ENCODE measurements at places on chromosomes 11 and 22. TPM values are rescaled to one million over a fixed set of nuclear protein-coding genes. Genes with fewer than 3 reads are reported as not detected.

Gene ADAMTS8
- total RNA-seq = 0.07 TPM

Gene ARRB1
- 5.9 TPM for total RNA-seq

Gene OR2D2
- 0.13 TPM for total RNA-seq

Gene GPR83
- total RNA-seq = not detected

Gene CASP1
- 18.1 TPM for total RNA-seq

Gene PLEKHB1
- total RNA-seq = 2.5 TPM

Gene SAA2
- total RNA-seq = 40.6 TPM

Gene MMP1
- total RNA-seq = 746 TPM

Gene ASCL2
- total RNA-seq = not detected

Gene PGA5
- 0.65 TPM for total RNA-seq

Gene NEFH
- 0.53 TPM for total RNA-seq
